ENCODE measurements at places on chromosomes 1 and 21.

DNA sequence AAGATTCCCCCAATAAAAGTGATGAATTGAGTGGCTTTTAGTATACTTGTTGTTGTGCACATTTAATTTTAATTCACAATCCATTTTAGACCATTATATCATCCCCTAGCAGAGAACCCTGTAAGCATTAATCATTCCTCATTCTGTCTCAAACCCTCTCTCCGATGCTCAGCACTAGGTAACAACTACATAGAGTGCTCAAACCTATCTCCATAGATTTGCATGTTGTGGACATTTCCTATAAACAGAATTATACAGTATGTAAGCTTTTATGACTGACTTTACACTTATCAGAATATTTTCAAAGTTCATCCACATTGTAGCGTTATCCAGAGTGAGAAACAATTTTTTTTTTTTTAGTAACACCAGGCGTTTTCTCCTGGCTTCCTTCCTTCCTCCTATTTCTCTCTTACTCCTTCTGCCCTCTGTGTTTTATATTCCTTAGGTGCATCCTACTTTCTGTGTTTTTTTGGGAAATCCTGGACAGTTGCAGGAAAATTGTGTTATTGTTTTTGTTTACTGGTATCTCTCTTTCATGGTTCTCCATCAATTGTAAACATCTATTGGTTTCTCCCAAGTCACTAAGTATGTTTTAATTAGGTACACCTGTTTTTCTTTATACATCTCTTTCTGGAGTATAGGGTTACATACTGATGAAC is 1528.0 kb upstream of the TPTE start:
- DNase-seq = no peak

- DNase-seq = no peak
These were observed 50.9 kb downstream of the PCNT start for GRCh38 chr21:46374761-46375389.

GRCh38 chr1:156319664-156320063 is 18.4 kb downstream of the CCT3 start:
- DNase-seq = no peak

DNA sequence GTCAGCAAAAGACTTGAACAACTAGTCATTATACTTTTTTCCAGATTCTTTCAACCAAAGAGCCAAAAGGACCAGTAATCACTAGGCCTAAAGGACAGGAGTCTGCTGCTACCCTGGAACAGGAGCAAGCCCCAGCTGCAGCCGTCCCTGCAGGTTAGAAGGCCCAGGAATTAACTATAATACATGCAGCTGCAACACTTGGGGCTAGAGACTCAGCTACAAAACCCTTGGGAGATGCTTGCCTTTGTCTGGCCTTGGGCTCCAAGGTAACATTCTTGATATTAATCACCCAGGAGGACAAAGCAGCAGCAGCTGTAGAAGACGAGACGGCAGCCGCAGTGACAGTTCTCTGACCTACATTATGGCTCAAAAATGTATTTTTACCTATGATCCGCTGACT is 841.2 kb upstream of the ADGRL4 start:
- no peak for DNase-seq

DNA sequence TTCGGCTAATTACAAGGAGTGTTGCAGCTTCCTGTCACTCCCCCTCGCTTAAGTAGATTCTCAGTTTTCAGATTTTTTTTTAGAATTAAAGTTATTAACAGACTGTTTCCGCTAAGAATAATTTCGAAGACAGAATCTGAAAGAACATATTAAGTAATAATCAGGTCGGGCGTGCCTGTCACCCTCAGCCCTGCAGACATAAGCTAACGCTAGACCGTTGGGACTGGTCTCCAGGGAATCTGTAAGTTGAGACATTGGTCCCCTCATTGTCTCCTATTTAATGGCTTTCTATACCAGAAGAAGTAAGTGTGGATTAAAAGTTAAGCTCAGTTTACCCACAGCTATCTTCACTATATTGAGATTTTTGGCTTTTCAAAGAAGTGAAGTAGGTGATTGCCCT is 14.5 kb downstream of the NMNAT1 start:
- no peak for DNase-seq

- no peak for DNase-seq
These were observed 10.0 kb downstream of the LRRC40 start for GRCh38 chr1:70195342-70195741.

GRCh38 chr1:173302366-173302765 is 95.2 kb upstream of the TNFSF4 start:
- no peak for DNase-seq
